ENCODE measurements at places on chromosomes 2 and 18.
A peak's percentile ranks its signal among the peaks of the same experiment; 100 is the strongest.

- DNase-seq: no peak
These were observed 117.6 kb upstream of the OTOS start for GRCh38 chr2:240257940-240258580.

- no peak for DNase-seq
These were observed 123.0 kb upstream of the SERPINE2 start for GRCh38 chr2:224162122-224162521.

DNA sequence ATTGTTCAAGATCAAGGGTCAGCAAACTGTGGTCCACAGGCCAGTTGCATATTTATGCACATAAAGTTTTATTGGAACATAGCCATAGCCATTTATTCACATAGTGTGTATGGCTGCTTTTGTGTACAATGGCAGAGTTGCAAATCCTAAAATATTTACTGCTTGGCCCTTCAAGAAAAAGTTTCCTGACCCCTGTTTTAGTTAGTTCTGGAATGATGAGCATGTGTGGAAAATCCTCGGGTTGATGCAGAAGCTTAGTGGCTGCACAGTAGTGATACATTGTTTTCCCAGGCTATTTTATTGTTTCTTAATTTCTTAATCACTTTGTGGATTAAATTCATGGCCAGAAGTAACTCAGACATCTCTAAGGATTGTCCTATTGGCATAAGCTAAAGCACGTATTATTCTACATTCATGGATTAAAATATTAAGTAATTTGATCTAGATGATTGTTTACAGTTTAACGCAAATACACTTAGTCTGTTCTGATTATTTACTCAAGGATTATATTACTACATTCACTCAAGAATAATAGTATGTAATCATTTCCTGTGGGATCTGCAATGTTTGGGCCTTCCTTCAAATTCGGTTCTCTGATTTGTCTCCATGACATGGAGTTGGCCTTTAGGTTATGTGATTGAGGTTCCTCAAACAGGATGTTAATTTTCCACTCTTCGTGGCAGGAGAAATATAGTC, 165.5 kb downstream of the TMEM247 start:
- no peak for DNase-seq

DNA sequence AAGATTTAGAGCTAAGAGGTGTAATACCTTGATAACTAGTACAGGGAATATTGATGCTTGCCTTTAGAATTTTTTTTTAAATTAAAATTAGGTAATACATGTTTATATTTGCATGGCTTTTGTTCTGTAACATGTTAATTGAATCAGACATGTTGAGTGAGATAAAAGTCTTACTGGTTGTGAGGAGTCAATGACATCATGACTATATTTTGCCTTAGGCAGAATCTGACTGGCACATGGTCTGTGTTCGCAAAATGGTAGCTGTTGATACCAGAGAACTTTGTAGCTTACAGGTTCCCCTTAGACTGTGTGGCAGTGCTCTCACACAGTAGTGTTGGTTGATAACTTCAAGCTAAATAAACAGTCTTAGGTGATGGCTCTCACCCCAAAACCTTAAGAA, 199.7 kb downstream of the PTPRM start:
- no peak for DNase-seq

GRCh38 chr18:64401268-64402060, 252.6 kb upstream of the LINC00305 start:
- DNase-seq: no peak

- no peak for DNase-seq
These were observed 27.8 kb upstream of the SLC9A2 start for GRCh38 chr2:102591491-102592045.

- DNase-seq: no peak
These were observed 27.5 kb downstream of the MALT1 start for GRCh38 chr18:58698701-58699193.

DNA sequence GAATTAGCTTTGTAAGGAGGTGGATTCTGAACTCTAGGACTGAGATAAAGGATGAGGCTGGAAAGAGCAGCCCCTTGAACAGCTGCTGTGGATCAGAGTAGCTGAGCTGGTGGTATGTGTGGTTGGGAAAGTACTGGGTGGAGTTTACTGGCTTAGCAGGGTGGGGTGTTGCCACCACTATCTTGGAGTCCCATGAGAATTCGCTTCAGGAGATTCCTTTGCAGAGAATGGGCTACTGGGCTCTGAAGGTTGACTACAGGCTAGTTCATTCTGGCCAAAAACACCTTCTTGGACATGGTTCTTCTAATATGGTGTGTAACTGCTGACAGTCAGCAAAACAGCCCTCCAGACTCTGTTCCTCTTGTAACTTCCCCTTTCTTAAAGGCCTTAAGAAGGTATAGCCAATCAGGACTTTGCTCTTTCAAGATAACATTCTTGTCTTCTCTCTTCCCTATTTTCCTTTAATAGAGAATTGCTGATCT, 52.7 kb downstream of the TET3 start:
- DNase-seq: peak; percentile 36
